Right lobe of liver (tissue), 6 donors: ENCODE measurements at places on chromosomes 6 and 20. TPM values are rescaled to one million over a fixed set of nuclear protein-coding genes. Genes with fewer than 3 reads are reported as not detected.
A peak's percentile ranks its signal among the peaks of the same experiment; 100 is the strongest.

Gene C6orf15
- total RNA-seq = not detected

Gene IP6K3
- 6.2 TPM for total RNA-seq

Gene LIME1
- total RNA-seq = 45.4 TPM

Gene GPLD1
- total RNA-seq = 41.1 TPM

Gene ARHGAP40
- not detected for total RNA-seq

Gene MANEA
- total RNA-seq = 21.9 TPM

Gene SPATA25
- total RNA-seq = 0.50 TPM

Gene SYNGAP1
- total RNA-seq = 4.1 TPM

GRCh38 chr6:42960243-42961019 is at the start of gene GNMT:
TSS of gene GNMT (plus strand) at chr6:42960754. CDS start at chr6:42960768, 14 bp downstream.
- H3K36me3 ChIP-seq = no peaks in the 10 kb centered on the region
- H3K27me3 ChIP-seq = no peaks in the 10 kb centered on the region
- peaks cover 5% of the 10 kb centered on the region for H3K4me1 ChIP-seq
- DNase-seq = peak; percentile 96
- H3K27ac ChIP-seq = no peak within 1 kb of the TSS
- peak within 1 kb of the TSS; percentile 51 for H3K4me3 ChIP-seq

DNA sequence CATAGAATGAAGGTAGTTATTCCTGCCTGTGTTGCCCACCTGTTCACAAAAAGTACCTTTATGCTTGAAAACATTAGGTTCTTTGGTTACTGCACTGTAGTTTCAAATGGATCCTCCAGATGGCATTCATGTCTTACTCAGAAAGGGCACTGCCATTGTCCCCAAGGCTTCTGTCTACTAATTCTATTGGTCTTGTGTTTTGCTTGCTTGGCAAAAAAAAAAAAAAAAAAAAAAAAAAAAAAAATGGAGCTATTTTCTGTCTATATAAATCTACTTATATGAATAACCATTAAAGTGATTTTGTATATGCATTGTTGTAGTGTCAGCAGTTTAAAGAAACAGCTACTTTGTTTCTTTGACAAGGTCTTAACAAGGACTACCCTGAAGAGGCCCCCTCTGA is 12.7 kb upstream of the EFHC1 start:
- no peak for DNase-seq
- H3K4me3 ChIP-seq = no peak overlapping the region
- no peak overlapping the region for H3K27ac ChIP-seq
- H3K36me3 ChIP-seq = no peaks in the 10 kb centered on the region

GRCh38 chr6:11432713-11433450 is 104.7 kb upstream of the TMEM170B start:
- DNase-seq = no peak
- peak overlapping the region; percentile 87 for H3K27ac ChIP-seq
- H3K27me3 ChIP-seq = no peaks in the 10 kb centered on the region
- no peaks in the 10 kb centered on the region for H3K36me3 ChIP-seq
- no peaks in the 10 kb centered on the region for H3K4me1 ChIP-seq
- H3K4me3 ChIP-seq = no peak overlapping the region

DNA sequence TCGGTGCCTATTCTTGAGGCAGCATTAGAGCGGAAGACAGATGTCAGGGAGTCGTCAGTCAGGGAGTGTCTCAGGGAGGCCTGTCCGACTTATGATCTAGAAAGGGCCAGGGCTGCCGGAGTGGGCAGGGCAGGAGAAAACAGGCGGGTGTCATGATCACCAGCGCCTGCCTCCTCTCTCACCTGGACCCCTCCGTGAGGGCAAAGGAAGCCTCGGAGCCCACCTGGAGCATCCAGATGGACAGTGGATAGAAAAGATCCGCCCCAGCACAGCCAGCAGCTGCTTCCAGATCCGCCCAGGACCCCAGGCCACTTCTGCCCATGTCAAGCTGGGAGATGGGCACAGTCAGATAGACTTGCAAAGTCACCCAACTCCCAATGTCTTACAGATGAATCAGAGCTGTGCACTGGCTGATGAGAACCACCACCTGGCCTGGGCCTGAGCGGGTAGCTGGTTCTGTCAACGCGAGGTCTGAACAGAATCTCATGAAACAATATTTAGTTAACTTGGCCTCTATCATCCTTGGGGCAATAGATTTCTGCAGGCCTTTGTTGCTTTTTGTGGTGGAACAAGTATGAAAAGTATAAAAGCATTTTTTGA is 22.2 kb downstream of the PSMG4 start:
- peak; percentile 37 for DNase-seq
- no peaks in the 10 kb centered on the region for H3K27me3 ChIP-seq
- H3K4me3 ChIP-seq = no peak overlapping the region
- H3K36me3 ChIP-seq = no peaks in the 10 kb centered on the region

- peaks cover 13% of the 10 kb centered on the region for H3K4me1 ChIP-seq
- no peaks in the 10 kb centered on the region for H3K27me3 ChIP-seq
- H3K36me3 ChIP-seq = no peaks in the 10 kb centered on the region
- peak within 1 kb of the TSS; percentile 76 for H3K4me3 ChIP-seq
- peak within 1 kb of the TSS; percentile 84 for H3K27ac ChIP-seq
Observed at GRCh38 chr6:41780551-41781365, at the start of gene PRICKLE4. TSS of gene PRICKLE4 (plus strand) at chr6:41780782. CDS start at chr6:41783474, 2,692 bp downstream.

GRCh38 chr6:101992286-101992685 is 598.8 kb downstream of the GRIK2 start:
- no peaks in the 10 kb centered on the region for H3K4me1 ChIP-seq
- H3K27ac ChIP-seq = no peak overlapping the region
- no peak overlapping the region for H3K4me3 ChIP-seq

DNA sequence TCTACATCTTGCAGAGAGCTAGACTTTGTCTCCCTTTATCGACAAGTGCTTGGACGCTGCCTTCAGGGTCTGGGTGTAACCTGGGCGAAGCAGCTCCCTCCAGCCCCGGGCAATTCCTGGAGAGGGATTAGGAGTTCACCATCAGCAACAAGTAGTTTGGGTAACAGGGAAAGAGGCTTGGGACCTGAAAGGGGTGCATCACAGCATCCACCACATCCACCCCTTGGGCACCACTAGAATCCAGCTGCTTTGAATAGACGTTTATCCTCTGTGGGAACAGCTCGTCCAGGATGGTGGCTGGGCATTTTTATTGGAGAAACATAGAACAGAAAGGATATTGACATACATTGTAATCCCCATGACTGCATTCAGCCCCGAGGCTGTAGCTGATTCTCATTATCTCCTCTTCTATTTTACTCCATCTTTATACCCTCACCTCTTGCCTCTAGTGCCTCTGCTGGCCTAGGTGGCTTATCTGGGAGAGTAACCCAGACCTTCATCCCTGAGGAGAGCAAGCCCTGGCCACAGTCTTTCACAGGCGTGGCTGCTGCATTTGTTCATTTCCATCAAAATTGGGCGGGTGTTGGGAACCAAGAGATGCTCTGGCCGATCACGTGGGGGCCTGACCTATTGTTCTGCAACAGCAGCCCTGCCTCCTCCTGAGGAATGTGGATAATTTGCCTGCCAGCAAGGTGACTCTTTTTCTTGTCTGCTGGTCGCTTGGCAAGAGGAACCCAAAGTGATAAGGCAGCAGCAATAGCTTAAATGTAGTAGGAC is 109.2 kb upstream of the RALGAPA2 start:
- DNase-seq = no peak
- no peaks in the 10 kb centered on the region for H3K27me3 ChIP-seq
- H3K4me3 ChIP-seq = no peak overlapping the region
- no peaks in the 10 kb centered on the region for H3K36me3 ChIP-seq

- H3K27me3 ChIP-seq = no peaks in the 10 kb centered on the region
- H3K36me3 ChIP-seq = peaks cover 17% of the 10 kb centered on the region
- no peak for DNase-seq
- peaks cover 4% of the 10 kb centered on the region for H3K4me1 ChIP-seq
Observed at GRCh38 chr6:142174703-142175102, 27.6 kb downstream of the VTA1 start.

DNA sequence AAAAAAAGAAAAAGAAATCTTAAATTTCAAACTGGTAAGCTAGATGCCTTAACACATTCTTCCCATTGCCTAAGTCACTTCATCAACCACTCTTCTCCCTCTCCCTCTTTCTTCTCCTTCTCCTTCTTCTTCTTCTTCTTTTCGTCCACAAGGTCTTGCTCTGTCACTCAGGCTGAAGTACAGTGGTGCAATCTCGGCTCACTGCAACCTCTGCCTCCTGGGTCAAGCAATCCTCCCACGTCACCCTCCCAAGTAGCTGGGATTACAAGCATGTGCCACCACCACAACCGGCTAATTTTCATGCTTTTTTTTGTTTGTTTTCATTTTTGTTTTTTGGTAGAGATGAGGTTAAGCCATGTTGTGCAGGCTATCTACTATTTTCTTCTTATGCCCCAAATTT is 60.2 kb downstream of the GPR63 start:
- no peaks in the 10 kb centered on the region for H3K4me1 ChIP-seq
- no peaks in the 10 kb centered on the region for H3K36me3 ChIP-seq
- H3K27me3 ChIP-seq = no peaks in the 10 kb centered on the region
- no peak overlapping the region for H3K27ac ChIP-seq
- H3K4me3 ChIP-seq = no peak overlapping the region
- DNase-seq = no peak

- peaks cover 20% of the 10 kb centered on the region for H3K4me1 ChIP-seq
- H3K36me3 ChIP-seq = no peaks in the 10 kb centered on the region
- H3K27me3 ChIP-seq = no peaks in the 10 kb centered on the region
- no peak overlapping the region for H3K27ac ChIP-seq
Observed at GRCh38 chr6:25670208-25670607, 18.2 kb downstream of the SCGN start.

- H3K27me3 ChIP-seq = no peaks in the 10 kb centered on the region
- H3K27ac ChIP-seq = no peak overlapping the region
- DNase-seq = no peak
- no peak overlapping the region for H3K4me3 ChIP-seq
- no peaks in the 10 kb centered on the region for H3K36me3 ChIP-seq
Observed at GRCh38 chr20:8471465-8471864, 339.4 kb downstream of the PLCB1 start.

- no peak overlapping the region for H3K4me3 ChIP-seq
- no peak for DNase-seq
- no peaks in the 10 kb centered on the region for H3K4me1 ChIP-seq
- H3K27ac ChIP-seq = no peak overlapping the region
- no peaks in the 10 kb centered on the region for H3K27me3 ChIP-seq
- no peaks in the 10 kb centered on the region for H3K36me3 ChIP-seq
Observed at GRCh38 chr6:5510331-5511133, 249.2 kb downstream of the FARS2 start.

DNA sequence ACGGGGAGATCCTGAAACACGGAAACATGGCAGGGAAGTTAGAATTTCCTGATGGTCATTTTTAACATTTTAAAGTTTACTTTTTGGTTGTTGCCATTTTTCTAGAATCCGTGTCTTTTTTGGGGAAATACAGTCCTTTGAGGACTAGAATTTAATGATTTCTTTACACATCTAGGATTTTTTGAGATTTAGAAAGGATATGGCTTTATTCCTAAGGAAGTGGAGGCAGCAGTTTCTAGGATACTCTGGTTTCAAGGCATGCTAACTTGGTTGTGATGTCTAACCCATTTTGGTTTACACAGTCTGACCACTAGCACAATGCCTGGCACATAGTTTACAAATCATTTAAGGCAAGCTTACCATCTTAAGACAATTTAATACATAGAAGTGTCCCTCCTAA is 1.1 kb upstream of the ZBTB2 start:
- H3K4me1 ChIP-seq = peaks cover 8% of the 10 kb centered on the region
- DNase-seq = no peak
- no peaks in the 10 kb centered on the region for H3K27me3 ChIP-seq
- no peaks in the 10 kb centered on the region for H3K36me3 ChIP-seq
- peak overlapping the region; percentile 98 for H3K27ac ChIP-seq
